Left renal cortex interstitium (tissue), 4 donors: ENCODE measurements at places on chromosomes 1 and 21.

GRCh38 chr1:107147843-107148242 is 7.0 kb downstream of the NTNG1 start:
- no peak for DNase-seq

GRCh38 chr21:31552826-31553225 is 106.7 kb upstream of the SOD1 start:
- no peak for DNase-seq

DNA sequence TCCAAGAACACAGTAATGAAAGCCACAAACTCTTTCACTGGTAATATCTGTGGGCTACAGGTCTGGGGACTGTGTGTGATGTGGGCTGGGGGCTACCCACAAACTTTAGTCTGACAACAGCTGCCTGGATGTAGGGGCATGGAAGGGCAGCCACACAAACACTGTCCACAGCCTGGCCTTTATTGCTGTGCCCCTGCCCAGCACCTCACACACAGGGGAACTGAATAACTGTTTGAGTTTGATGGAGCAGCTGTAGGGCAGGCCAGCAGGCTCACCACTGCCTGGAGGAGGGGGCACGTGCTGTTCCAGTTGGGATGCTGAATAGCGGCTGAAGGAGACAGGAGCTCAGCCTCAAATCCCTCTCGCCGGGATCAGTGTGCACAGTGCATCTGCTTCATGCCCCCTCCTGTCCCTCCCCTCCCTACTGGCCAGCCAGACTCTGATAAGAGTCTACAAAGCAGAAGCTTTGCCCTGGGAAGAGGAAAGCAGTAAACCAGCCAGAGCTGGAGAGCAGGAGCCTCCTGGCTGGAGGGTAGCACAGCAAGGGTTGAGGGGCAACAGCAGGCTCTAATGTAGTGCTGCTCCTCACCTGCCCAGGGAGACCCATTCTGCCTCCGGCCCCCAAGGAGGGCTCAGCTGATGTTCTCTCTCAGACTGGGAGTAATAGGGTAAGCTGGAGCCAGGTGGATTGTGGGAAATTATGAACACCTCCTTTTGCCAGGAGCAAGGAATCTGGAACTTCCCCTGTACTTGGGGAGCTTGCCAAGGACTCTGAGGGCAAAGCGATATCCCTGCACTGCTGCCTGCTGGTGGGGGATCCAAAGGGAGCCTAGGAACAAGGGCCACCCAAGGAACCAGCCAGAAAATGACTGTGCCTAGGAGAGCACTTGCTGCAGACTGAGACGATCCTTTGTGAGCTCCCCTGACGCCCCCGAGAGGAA is 70.2 kb upstream of the GOLT1A start:
- no peak for DNase-seq

- no peak for DNase-seq
Measured at GRCh38 chr1:7000720-7001119, 215.5 kb downstream of the CAMTA1 start.

DNA sequence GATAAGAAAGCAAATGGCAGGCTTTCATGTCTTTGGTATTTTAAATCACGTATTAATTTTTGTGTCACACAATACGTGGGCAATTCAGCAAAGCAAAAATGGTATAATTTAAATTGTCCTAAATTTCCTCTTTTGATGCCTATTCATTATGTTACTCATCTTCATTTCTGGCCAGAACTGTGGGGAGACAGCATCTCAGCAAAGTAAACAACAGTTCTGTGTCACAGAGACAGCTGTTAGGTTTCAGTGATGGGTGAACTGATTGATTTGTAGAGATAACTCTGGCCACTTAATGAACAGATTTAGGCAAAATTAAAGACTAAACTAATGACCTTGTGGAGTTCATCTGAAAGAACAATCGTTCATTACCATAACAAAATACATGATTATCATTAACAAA is 49.2 kb downstream of the FH start:
- DNase-seq = no peak

GRCh38 chr1:183313063-183313462 is 105.1 kb downstream of the NMNAT2 start:
- DNase-seq = no peak

- DNase-seq = no peak
Measured at GRCh38 chr1:183598386-183598785, 8.1 kb upstream of the NCF2 start.
